Activated CD8-positive, alpha-beta memory T cell treated with anti-CD3 and anti-CD28 coated beads, Interleukin-2, amount 10 ng/mL, durations not matched to agents 7 days and 5 days (primary cell): ENCODE measurements at places on chromosomes 4 and X. TPM values are rescaled to one million over a fixed set of nuclear protein-coding genes. Genes with fewer than 3 reads are reported as not detected.

ODAPH gene
- total RNA-seq: 3.8 TPM

DNA sequence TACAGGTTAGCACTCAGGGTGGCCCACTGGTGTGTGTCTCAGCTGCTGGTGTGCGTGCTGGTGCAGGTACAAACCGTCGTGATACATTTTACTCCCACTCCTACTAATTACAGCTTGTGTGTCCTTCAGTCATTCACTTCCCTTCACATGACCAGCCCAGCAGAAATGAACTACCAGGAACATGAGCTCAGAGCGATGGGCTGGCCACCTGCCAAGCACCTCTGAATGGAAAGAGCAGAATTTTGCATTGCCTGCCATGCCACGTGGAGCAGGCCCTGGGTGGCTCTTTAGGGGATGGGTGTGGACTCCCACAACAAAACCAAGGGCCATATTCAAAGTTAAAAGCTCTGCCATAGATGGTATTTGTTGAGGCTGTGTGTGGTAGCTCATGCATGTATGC lies 58.9 kb upstream of the PGM2 start:
- DNase-seq: no peak

DNA sequence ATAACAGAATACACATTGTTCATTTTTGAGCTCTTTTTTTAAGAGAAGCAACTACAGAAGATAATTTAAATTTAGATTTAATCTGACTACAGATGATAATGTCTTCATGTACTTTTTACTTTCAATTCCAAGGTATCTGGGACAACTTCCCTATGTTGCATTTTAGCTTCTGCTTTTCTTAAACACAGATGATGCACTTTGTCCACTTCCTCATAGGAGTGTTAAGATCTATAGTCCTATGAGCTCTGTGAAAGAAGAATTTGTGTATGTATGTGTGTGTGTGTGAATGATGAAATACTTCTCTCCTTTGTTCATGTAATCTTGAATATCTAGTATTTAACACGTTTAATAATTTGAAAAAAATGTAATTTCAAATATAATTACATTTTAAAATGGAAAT lies 5.3 kb upstream of the FHIP1A start:
- DNase-seq: no peak

- no peak for DNase-seq
These were observed 61.3 kb downstream of the CLNK start for GRCh38 chr4:10623241-10623640.

DNA sequence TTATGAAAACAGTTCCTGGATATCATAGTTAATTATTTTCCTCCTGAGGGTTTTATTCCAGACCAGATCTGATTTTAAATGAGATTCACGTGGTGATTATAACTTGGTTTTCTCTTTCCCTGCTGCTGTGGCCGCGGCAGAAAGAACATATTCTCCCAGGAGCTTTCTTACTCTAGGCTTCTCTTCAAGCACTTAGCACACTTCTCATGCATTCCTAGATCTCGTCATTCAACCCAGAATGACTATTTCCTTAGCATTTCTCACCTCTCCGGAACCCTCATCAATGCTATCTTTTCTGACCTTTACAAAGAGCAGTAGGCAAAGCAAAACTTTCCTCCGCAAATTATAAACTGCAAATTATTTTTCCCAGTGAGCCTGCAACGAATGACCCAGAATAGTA lies 122.9 kb downstream of the GPAT3 start:
- DNase-seq: no peak

DNA sequence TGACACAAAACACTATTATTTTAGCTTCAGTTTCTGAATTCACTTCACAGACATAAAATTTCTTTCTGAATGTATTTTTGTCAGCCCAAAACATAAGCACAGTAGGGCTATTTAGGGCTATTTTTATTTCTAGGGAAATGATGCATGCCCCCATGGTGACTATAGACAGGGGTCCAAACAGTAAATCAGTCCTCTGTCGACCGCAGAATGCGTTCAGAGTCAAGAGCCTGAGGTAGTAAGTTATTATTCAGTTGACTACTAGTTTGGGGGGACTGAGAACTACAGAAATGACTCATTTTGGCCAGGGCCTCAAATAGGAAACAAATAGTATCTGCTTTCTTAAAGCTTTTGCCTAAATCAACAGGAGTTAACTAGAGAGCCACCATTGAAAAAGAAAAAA lies 414.4 kb downstream of the AFF2 start:
- no peak for DNase-seq

DNA sequence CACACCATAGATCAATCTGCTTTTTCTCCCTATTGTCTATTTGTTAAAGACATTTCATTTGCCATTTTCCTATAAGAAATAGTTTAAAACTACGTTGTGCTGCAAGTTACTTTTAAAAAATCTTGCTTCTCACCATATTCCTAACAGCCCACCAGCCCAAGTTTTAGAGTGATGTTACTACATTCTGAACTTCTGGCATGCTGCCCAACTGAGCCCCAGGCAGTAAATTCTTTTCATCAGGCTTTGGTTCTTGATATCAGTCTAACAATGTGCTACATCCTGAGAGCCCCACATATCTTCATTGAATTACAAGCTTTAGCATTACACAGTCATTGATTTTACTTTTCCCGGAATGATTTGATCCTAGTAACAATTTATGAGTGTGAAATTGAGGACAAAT lies 283.8 kb upstream of the IL1RAPL1 start:
- no peak for DNase-seq

- DNase-seq: no peak
These were observed 331.6 kb upstream of the FAM241A start for GRCh38 chr4:111813555-111814140.
